ENCODE measurements at places on chromosomes 6 and 20.

DNA sequence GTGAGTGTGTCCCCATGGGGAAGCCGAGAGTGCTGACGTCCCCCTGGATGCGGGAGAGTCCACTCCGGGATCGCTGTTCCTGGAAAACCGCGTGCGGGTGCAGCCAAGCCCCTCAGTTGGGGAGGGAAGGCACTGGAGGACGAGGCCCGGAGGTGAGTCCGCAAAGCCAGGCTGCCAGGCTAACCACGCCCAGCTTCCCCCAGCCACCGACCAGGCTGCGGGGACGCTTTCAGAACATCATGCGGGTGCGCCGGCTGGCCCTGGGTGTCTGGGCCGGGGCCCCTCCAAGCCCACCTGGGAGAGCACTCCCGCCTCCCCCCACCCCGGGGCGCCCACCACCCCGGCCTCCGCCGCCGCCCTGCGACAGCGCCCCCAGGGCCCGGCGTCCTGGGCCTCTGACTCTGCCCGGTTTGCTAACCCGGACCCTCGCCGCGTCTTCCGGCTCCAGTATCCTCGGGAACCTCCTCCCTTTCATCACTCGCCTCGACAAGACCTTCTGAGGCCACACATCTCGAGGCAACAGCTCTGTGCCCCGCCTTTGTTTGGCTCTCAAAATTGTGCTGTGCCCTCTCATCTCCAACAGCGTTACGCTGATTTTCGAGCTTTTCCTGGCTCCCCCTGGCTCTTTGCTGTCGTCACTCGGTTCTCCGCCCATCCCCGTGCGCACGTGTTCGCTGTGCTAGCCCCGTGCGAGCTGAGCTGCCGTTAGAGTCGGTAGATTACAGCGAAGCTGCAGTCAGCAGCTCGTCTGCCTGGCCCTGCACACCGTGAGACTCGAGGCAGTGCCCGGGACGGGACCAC is 47.1 kb upstream of the ENTPD6 start:
- peak; percentile 71 for DNase-seq

DNA sequence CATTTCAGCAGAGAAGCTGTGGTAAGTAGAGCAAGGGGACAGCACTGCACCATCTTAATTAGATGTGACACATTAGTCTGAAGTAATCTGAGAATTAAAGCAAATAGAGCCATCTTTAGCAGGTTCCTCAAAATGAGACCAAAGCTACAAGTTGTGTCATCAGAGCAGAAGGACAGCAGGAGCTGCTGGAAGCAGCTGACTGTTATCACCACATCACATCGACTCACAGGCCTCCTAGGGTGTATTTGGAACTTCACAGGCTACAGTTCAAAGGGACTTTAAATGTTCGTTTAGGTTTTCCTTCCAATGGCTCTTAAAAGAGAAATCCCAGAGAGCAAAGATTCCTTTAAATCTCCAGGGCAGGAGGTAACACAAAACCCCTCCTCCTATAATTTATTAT is 69.5 kb downstream of the LCA5 start:
- DNase-seq = no peak

DNA sequence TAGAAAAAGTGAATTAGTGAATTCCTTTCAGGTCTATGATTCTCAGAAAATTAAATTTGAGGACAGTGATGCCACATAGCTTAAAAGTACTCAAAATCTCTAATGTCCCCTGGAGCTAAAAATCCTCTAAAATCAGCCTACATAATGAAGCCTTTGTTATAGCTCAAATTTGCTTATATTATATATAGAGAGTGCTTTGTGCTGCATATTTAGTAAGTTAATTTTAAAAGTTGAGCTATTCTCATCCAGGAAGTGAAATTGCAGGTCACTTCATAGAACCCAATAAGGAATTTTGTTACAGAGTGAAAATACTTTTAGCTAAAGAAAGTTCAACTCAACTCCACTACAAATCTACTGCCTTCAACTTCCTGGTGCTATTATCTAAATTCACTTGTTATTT is 507.5 kb upstream of the MAP3K7 start:
- DNase-seq = no peak

- no peak for DNase-seq
Observed at GRCh38 chr20:23050847-23051627, 1.6 kb upstream of the THBD start.

GRCh38 chr6:19440531-19440930 is 396.6 kb upstream of the ID4 start:
- DNase-seq = no peak

- DNase-seq = no peak
Observed at GRCh38 chr6:3517350-3517749, 60.5 kb upstream of the SLC22A23 start.

DNA sequence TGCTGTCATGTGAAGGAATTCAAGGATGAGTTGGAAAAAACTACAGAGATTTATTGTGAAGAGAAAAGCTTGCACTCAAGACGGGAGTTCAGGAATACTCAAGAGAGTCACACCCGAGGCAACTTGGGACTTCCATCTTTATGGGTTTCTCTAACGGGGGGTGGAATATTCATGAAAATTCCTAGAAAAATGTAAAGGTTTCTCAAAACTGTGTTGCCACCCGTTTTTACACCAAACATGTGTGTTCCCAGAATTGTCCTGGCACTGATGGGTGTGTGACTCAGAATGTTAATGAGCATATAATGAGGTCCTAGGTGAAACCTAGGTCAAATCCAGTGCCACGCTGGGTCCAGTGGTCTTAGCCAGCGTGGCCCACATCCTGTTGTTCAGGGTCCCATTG is 381.5 kb downstream of the CDH26 start:
- no peak for DNase-seq

DNA sequence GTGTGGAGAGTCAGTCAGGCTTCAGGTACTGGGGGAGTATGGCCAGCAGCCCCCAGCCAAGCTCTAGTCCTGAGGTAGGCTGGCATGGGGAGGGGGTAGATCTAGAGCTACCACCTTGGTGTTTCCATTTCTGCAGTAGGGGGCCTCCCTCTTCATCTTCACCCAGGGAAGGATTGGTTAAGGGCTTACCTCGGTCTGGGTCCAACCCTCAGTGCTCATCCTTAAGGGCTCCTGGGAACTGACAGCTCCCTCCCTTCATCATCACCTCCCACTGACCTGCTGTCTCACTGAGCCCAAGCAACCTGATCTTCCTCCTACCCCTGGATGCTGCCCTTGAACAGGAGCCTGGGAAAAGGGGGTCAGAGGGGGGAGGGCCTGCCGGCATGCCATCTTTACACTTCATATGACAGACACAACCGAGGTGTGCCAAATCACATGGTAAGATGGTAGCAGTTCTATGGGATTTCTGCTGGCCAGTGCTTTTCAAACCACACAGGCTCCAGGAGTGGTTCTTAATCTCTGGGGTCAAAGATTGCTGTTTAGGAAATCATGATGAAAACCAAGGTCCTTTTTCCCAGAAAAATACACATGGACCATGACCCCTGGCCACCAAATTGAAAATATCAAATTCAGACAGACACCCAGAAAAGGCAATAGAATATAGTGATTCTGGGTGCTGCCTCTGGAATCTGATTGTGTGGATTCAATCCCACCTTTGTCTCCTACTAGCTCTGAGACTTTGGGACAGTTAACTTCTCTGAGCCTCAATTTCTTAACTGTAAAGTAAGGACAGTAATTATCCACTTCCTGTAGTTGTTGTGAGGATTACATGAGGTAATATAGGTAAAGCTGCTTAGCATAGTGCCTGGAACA is 3.0 kb downstream of the TP53INP2 start:
- no peak for DNase-seq

GRCh38 chr20:38211200-38212097 is 46.4 kb upstream of the TGM2 start:
- DNase-seq = no peak

GRCh38 chr20:23201658-23202057 is 115.5 kb upstream of the CD93 start:
- no peak for DNase-seq

DNA sequence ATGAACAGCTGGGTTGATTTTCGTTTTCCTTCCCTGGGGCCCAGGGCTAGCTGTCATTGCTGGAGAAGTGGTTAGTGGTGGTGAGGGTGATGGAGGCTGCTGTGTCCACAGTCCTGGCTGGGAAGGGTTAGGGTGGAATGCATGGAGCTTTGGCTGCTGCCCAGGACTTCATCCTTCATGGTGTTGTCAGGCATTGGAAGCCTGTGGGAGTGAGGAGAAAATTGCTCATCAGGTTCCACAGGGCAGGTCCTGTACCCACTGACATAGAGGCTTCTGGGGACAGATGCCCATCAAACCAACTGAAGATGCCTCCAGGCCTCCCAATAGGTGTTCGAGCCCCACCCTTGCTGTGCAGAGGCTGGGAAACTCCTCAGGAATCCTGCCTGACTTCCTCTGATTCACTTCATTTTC is 262.4 kb upstream of the SUPT3H start:
- DNase-seq = no peak

DNA sequence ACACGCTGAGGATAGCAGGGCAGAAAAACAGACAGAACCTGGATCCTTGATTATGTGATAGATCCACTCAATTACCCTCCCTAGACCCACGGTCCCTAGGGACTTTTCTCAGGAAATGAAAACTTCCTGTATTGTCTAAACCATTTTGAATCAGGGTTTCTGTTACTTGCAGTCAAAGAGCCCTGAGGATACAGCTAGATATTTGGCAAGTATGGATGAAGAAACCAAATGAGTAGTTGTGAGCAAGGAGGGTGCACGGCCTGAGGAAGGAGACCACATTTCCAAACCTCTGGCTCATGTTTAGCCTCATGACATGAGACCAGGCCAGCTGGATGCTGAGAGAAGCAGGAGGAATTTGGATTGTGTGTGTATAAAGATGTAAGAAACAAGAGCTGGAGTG is 91.6 kb downstream of the MRPL14 start:
- no peak for DNase-seq
